ENCODE measurements at places on chromosomes 1 and 21.
A peak's percentile ranks its signal among the peaks of the same experiment; 100 is the strongest.

DNA sequence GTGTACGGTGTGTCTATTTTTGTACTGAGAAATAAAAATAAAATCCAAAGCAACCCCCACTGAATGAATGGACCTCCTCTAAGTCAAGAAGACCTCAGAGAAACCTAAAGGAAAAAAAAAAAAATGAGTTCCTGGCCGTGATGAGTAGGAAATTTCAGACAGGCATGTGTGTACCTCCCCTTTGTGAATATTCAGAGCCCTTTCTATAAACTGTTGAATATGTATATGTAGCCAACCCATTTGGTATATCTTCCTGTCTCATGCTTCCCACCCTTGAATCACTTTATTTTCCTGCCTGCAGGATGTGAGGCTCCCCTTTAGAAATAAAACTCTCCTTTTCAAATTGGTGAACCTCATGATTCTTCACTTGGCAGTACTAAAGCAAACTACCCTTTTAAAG, 887.8 kb upstream of the NCAM2 start:
- DNase-seq, result no peak

GRCh38 chr1:203673550-203674411, 47.1 kb downstream of the ATP2B4 start:
- no peak for DNase-seq

DNA sequence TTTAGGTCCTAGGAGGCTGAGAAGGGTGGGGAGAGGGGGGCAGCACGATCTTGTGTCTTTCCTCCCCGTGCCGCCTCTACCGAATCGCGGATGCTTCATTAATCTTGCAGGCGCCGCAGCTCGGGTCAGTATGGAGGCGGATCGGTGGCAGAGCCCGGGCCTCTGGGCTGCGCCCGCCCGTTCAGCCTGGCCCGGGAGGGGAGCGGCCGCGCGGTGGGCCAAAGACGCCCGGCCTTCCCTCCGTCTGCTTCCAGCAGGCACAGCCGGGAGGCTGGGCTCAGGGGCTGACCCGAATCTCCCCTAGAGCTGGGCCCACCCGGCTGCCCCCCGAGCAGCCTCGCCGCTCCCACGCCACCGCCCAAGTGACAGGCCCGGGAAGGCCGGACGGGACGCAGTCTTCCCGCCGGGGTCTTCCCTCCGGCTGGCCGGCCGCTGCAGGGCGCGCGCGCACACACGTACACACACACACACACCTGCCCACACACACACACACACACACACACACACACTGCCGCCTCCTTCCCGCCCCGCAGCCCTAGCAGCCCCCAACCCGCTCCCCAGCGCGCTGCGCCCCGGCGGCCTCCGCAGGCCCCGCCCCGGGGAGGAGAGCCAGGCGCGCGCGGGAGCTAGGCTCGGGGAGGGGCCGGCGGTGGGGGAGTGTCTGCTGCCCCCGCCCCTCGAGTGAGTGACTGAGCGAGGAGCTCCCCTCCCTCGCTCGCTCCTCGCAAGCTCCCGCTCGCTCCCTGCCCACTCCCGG, at the start of gene C1orf21:
C1orf21 (plus strand) TSS at position 718 of the 757 bp plus-strand sequence. CDS start 90,481 bp downstream, outside the sequence.
- peak; percentile 93 for DNase-seq

GRCh38 chr1:117612517-117613248, 6.8 kb downstream of the TENT5C start:
- DNase-seq, result no peak

DNA sequence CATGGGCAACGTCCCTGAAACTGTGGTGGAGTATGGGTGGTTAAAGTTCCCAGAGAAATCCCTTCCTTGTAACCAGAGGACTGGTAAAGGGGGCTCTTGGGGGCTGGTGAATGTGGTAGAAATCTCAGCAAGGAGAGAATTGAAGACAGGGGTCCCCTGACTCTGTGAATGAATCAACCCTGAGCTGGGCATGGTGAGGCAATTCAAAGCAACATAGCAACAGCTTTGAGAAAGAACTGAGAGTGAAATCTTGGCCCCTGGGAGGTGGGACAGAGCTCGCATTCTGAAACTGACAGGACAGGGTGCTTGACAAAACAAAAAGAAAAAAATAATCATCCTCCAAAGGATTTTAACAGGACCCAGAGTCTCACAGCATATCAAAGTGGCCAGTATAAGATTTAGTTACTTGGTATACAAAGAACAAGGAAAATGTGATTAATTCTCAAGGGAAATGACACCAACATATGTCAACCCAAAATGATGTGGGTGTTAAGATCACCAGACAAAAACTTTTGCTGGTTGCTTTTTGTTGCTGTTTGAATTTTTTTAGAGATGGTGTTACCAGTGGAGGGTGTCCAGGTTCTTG, 11.7 kb upstream of the SUMO3 start:
- no peak for DNase-seq

- no peak for DNase-seq
Observed at GRCh38 chr21:42731264-42732032, 78.0 kb downstream of the PDE9A start.

- DNase-seq, result no peak
Observed at GRCh38 chr1:244651956-244652622, 837 bp upstream of the DESI2 start.

GRCh38 chr1:46133181-46133658, 791 bp upstream of the PIK3R3 start:
- DNase-seq, result no peak

DNA sequence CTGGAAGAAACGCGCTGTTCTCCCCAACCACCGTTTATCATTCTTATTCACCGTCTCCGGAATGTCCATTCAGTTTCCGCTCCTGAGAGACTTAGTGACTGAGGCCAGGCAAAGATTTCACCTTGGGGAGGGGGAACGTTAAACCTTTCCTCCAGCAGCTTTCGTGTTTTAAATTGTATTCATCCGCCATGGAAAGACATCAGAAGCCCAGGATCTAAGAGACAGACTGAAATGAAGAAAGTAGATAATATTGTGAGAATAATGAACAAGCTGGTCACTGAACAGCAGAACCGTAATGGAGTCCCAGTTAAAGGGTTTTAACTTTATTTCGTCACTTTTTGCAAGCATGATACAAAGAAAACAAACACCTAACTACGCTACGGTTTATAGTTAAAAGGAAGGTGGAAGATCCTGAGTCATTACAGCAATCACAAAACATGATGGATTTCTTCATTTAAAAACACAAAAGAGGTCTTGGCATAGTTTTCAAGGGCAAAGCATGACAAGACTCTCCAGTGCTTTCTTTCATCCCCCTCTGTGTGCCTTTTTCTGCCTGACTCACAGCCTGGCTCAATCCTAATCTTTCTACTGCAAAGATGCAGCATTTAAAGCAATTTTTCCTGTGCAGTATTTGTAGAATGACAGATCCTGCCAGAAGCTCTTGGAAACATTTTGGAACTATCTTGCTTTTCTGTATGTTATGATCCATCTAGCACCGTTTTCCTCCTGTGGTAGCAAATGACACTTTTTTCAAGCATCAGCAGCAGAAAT, 722 bp upstream of the SLC19A2 start:
- DNase-seq, result peak; percentile 24

DNA sequence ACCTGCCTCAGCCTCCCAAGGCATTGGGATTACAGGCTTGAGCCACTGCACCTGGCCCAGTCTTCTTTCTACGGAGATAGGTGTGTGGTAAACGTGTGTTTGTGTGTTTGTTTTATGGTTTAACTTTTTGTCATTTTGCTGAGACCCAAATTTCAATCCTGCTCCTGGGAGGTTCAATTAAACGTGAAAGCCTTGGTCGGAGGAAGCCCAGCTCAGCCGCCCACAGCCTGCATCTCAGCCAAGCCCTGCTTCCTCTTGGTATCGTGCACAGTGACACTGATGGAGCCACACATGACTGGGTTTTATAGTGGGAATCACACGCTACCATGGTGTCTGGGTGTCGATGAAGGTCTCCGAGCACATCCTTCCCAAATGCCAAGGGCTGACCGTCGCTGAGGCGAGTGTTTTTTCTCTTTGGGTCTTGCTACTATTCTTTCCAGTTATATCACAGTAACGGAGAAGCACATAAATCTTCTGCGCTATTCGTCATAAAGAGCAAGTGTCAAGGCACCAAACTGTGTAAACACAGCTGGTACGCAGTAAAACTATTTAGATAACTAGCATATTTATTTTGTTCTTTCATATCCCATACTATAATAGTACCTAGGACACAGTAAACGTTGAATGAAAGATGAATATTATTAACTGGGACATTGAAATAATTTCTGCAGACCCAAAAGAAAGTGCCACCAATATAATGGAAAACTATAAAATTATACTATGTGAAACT, 39.3 kb downstream of the HLCS start:
- DNase-seq, result peak; percentile 44

GRCh38 chr1:150149271-150150132, at the start of gene PLEKHO1:
TSS of gene PLEKHO1 (plus strand) at chr1:150149916. CDS start at chr1:150150258, 342 bp downstream.
- DNase-seq, result peak; percentile 77

DNA sequence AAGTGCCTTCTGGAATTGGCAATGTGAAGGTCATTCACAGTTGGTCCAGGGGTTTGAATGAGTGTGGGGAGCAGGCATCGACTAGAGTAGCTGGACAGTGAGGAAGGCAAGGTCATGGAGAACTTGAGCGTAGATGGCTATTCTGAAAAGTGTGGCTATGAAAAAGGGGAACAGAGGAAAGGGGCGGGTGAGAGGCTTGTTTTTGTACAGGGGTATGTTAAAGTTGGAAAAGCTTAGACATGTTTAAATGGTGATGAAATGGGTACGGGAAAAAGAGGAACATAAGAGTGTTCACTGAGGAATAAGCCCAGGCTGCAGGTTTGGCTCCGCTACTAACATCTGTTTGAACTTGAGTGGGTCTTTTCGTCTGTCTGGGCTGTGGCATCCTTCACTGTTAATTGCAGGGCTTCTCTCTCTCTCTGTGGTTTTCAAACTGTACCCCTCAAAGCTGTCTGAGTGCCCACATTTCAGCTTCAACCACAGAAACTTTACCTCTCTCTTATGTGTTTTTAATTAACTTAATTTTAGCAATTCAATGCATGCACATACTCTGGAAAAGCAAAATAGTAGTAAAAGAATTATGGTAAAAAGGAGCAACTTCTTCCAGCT, 70.8 kb upstream of the COA6 start:
- DNase-seq, result no peak

GRCh38 chr1:110548381-110548780, 29.4 kb upstream of the KCNA10 start:
- no peak for DNase-seq

DNA sequence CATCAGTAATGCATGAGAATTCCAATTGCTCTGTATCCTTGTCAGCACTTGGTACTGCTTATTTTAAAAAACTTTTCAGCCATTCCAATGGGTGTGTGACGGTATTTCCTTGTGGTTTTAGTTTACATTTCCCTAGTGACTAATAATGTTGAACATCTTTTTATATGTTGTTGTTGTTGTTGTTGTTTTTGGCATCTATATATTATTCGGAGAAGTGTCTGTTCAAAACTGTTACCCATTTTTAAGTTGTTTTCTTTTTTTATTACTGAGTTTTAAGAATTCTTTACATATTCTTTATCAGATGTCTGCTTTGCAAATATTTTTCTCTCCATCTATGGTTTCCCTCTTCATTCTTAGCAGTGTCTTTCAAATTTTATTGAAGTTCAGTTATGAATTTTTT, 231.1 kb upstream of the POU3F1 start:
- no peak for DNase-seq

DNA sequence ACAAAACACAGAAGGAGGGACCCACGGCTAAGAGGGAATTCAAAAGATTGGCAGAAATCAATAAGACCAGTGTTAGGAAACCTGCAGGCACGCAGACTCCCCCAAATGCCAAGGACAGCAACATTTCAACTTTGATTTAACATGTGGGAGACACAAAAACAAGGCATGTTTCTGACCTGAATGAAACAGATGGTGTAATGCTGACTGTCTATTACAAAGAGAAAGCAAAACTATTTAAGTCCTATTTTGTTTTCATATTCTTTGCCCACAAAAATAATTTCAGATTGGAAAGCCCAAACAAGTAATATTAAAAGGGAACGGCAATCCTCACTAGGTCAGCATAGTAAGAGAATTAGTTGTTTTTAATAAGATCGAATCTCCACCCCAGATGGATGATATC, 107.9 kb downstream of the S1PR1 start:
- DNase-seq, result no peak

DNA sequence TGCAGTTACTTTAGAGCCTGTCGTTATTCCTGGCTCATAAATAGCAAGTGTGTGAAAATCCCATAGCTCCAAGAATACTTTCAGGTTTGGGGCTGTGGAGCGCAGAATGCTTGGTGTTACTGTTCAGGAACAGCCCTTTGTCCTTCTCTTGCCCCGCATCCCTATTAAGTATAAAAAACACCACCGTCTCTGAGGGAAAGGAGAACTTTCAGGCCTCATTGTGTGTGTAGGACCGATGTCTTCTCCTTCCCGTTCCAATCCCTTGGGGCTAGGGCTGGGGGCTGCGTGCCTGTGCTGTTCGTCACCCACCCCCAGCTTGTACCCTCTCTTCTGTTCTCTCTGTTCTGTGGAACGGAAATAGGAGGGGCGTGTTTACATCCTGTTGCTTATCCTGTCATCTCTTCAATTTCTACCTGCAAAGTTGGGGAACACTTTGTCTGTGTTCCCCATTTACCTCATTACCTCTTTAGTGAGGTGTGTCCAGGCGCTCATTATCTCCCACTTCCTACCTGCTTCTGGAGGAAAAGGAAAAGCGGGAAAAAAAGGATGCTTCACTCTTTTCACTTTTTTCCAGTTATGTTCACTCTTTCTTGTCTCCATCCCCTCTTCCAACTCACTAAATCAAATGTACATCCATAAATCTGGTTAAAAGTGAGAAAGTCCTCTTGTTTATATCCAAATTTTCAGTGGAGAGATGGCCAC, 788 bp upstream of the TXNIP start:
- DNase-seq, result no peak

DNA sequence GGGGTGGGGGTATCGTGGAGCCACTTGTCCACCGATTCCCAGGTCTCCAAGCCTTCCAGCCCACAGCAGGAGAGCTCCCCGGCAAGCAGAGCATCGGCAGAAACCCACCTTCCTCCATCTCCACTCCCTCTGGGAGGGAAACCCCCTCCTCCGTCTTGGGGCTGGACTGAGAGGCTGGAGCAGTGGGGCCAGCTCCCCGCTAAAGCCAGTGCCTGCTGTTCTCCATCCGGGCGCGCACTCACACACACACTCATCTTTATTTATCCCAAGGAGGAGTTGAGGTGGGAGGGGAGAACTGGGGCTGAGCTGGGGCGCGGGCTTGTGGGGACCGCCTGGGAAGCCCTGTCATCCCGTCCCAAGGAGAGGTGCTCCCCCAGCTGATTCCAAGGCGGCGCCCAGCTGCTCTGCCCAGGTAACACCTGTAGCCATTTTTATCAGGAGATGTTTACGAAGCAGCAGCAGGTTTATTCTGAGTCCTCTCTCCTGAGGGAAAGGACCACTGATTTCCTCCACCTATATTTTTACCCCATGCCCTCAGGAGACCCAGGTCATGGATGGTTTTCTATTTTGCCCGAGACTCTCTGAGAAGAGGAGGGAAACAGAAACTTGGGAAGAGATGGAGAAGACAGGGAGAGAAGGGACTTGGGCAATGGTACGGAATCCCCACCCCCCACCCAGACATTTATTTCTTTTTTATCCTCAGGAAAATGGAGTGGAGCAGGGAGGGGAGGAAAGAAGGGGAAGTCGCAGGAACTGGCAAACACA, 2.1 kb downstream of the KCNN3 start:
- DNase-seq, result no peak

Measured in renal pelvis (tissue), 12 donors.